ENCODE measurements at places on chromosomes 1 and 21.

DNA sequence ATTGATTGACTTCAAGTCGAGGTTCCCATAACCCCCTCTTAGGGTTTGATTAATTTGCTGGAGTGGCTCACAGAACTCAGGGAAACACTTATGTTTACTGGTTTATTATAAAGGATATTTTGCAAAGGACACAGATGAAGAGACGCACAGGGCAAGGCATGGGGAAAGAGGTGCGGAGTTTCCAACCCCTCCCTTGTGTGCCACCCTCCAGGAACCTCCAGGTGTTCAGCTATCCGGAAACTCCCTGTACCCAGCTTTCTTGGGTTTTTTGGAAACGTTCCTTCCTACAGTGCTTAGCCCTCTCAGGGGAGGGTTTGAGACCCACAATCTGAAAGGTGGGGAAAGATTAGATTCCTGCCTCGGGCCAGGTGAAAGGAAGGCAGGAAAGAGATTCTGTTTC, 48.2 kb downstream of the UCK2 start:
- no peak for DNase-seq

GRCh38 chr1:51564124-51564523, 45.1 kb upstream of the EPS15 start:
- no peak for DNase-seq

DNA sequence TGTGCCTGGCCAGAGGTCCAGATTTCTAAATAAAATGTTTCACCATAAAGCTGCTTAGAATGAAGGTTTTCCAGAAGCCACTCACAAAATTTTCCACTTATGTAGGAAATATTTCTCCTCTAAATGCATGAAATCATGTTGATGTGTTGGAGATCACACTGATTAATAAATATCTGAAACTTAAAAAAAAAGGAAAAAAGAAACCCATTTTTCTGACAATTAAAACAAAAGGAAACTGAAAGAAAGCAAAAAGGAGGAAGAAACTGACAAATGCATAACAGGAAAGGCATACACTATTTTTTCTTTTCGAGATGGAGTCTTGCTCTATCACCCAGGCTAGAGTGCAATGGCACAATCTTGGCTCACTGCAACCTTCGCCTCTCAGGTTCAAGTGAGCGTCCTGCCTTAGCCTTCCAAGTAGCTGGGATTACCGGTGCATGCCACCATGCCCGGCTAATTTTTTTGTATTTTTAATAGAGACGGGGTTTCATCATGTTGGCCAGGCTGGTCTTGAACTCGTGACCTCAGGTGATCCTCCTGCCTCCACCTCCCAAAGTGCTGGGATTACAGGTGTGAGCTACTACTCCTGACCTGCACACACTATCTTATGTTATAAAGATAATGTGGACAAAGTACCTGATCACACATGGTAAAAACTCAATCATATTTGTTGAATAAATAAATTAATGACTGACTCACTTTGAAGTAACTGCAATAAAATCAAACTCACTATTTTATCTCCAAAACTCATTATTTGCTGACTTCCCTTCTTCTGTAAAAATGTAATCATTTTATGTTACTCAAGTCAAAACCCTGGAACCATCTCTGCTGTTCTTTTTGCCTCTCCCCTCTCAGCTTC, 149.8 kb upstream of the NR5A2 start:
- DNase-seq: peak; percentile 24

DNA sequence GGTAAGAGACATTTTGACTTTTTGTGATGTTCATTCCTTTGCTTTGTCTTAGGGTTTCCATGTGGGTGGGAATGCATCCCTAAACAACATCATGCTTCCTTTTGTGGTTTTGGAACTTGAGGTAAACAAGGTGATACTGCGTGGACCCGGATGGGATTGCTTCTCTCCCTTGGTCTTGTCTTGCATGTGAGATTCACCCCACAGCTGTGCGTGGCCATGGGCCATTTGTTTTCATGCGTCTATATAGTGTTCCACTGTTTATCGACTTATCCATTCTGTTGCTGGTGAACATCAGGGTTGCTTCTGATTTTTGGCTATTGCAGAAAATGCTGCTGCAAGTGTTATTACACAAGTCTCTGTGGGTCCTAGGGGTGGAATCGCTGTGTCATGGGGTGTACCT, 21.1 kb downstream of the CRYAA start:
- no peak for DNase-seq

GRCh38 chr1:61682891-61683290, 42.0 kb downstream of the TM2D1 start:
- DNase-seq: no peak

DNA sequence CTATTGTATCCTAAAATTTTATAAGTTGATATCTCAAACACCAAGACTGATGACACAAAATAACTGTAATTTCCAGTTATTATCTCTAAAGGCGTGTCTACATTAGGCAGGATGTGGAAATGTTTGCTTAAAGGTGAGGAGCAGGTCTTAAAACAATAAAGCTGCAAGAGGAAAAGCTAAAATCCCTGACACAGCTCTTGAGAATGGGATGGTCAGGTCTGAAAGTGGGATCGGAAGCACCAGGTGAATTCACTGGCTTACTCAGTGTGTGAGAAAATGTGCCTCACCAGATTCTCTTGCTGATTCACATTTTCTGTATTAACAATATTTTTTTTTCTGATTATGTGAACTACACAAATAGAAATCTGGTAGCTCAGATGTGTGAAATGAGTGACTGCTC, 421.9 kb upstream of the ADAMTS5 start:
- DNase-seq: no peak

Data from esophagus muscularis mucosa (tissue), 4 donors.